MG63 (cell line): ENCODE measurements at places on chromosomes 4 and X. TPM values are rescaled to one million over a fixed set of nuclear protein-coding genes. Genes with fewer than 3 reads are reported as not detected.

GRCh38 chr4:99405433-99406115 is 29.6 kb downstream of the ADH7 start:
- DNase-seq: peak; percentile 37

DNA sequence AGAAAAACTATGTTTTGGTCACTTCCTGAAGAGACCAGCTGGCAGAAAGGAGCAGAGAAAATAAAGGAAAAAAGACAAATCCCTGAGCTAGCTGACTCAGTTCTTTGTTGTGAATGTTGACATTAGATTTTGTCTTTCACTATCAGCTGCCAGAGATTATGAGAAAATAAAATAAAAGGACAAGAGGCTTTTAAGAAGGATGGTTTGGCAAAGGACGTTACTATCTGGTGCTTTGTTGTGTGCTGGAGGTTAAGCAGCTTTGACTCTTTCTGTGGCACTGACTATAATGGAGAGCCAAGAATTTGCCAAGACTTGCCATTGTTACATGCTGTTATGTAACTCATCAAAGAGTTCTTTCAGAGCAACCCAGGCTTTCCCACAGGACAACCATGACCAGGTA is 12.1 kb downstream of the ASB5 start:
- DNase-seq: no peak

DNA sequence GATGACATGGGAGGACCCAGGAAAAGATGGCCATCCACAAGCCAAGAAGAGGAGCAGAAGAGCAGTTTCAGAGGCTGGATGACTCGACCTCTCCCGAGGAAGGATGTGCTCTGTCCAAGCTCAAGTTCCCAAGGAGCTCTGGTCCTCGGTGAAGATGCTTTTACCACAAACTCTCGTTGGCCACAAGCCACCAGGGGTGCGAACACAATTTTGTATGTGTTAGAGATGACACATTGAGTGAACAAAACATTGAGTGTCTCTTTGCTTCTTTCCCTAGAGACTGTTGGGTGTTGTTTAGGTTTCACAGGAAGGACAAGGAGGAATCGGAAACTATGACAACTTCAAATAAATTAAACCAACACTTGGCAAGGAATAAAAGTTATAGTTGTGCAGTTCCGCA is 26.3 kb downstream of the FGFBP1 start:
- DNase-seq: no peak

GRCh38 chr4:109440948-109441347 is 7.3 kb downstream of the SEC24B start:
- DNase-seq: no peak

- no peak for DNase-seq
These were observed 6.1 kb downstream of the DSPP start for GRCh38 chr4:87614292-87614890.

- DNase-seq: no peak
These were observed 141.3 kb downstream of the CPE start for GRCh38 chr4:165520086-165520485.

The KLHL2 gene
- 4.8 and 15.0 TPM in 2 replicates for total RNA-seq

The CFI gene
- total RNA-seq: not detected in 2 replicates

The HDAC8 gene
- 14.7 and 24.6 TPM in 2 replicates for total RNA-seq
